ENCODE measurements at places on chromosomes 7 and 10.

DNA sequence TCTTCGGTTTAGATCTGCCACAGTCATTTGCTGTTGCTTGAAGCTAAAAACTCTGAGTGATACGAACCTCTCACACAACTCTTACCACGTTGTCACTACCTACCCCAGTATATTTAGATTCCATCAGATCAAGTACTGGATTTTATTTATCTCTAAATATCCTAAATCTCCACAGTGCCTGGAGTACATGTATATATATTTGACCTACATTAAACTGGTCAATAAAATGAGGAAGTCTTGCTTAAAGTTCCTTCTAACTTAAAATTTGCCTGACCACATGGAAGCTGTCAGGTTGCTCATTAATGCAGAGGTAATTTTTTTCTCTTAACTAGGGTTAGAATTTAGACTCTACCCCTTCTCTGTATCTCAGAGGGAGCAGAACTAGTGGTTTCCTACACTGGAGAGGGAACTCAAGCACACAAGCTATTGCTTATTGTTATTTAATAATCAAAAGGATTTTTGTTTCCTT is 3.1 kb upstream of the MACC1 start:
- DNase-seq: no peak

- DNase-seq: no peak
These were observed 8.7 kb downstream of the MPP7 start for GRCh38 chr10:28294169-28294532.

- DNase-seq: no peak
These were observed 12.7 kb downstream of the IKZF5 start for GRCh38 chr10:122995936-122996335.

- no peak for DNase-seq
These were observed 2.6 kb upstream of the CAV1 start for GRCh38 chr7:116522247-116522646.

GRCh38 chr7:77321300-77321699 is 94.8 kb downstream of the GSAP start:
- no peak for DNase-seq

- no peak for DNase-seq
These were observed 58.4 kb downstream of the ZNF467 start for GRCh38 chr7:149714910-149715471.

DNA sequence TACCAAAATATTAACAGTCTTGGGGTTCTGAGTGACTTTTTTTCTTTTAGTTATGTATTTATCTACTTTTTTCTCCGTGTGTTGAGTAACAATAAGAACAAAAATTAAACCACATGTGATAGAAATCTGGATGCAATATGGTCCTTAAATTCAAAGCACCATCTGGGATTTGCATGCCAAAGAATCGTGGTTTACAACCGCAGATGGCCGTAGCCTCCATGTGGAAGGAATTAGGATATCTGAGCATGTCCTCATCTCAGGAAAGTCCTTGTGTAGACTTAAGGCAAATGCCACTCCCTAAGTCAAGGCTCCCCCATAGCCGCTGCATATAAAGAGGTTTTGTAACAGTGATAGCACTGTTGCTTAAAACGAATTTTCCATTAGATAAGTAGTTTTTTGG is 304.0 kb downstream of the ZEB1 start:
- DNase-seq: no peak

DNA sequence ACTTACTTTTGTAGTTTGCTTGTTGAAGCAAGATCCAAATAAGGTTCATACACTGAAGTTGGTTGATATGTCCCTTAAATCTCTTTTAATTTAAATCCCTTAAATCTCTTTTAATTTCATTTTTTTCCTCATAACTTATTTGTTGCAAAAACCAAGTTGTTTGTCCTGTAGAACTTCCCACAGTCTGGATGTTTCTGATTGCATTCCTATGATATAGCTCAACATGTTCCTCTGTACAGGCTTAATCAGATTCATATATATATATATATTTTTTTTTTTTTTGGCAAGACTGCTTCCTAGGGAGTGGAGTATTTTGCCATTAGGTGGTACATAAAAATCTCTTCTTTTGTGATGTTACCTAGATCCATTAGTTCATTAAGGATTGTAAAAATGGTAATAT is 174.9 kb upstream of the MKLN1 start:
- no peak for DNase-seq

DNA sequence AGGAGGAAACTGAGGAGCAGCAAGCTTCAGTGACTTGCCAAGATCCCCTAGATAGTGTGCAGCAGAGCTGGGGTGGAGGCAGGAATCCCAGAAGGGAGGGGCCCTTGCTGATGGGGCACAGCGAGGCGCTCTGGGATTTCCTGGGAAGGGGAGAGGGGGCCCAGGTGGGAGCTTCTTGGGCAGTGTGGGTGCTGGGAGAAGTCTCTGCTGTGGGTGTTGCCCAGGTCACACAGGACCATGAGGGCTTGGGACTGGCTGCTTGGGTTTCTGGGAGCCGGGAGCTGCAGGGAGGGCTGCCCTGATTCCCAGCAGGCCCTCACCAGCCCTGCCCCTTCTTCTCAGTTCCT is 55.2 kb downstream of the TSPAN15 start:
- DNase-seq: no peak
